A673 (cell line): ENCODE measurements at places on chromosomes 3 and 15. TPM values are rescaled to one million over a fixed set of nuclear protein-coding genes. Genes with fewer than 3 reads are reported as not detected.

DNA sequence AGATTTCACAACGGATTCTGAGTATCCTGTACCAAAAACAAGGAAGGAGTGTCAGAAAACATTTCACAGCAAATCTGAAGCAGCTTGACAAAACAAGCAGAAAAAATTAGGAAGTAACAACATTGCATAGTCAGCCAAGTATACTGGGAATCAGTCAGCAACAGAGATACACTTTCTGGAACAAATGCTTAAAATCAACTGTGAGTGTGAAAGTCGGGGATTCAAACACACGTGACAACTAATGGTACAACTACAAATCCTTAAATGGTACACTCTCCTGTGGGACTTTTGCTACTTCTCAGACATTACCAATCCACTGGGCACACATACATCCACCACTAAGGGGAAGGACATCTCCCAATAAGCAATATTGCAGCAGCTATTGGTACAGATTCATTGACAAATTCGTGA lies 296.6 kb upstream of the MME start:
- no peaks in the 10 kb centered on the region for H3K27me3 ChIP-seq
- peaks cover 10% of the 10 kb centered on the region for H3K4me1 ChIP-seq
- DNase-seq = no peak
- H3K36me3 ChIP-seq = no peaks in the 10 kb centered on the region

DNA sequence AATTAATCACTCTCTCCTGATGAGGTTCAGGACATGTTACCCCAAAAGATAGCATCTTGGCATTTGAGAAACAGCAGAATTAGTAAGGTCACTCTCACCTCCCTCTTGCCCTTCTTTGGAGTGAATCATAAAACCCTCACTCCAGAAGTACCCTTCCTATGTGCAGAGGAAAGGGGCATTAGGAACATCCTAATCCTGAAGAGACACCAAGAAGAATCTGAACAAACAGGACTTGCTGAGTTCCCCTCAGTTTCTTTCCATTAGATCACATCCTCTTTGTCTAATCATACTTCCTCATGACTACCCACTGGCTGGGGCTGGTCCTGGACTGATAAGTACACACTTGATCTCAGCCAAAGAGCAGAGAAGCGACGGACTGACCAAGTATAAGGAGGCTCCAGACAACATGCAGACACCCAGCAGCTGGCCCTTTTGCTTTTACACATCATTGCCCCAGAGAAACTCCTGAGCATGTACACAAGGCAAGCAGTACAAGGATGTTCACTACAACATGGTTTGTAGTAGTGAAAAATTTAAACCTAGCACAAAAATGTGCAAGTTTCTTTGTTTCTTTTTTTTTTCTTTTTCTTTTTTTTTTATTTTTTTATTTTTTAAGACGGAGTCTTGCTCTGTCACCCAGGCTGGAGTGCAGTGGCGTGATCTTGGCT lies 15.0 kb upstream of the TM6SF1 start:
- no peak overlapping the region for H3K27ac ChIP-seq
- peaks cover 10% of the 10 kb centered on the region for H3K27me3 ChIP-seq
- no peak for DNase-seq
- no peaks in the 10 kb centered on the region for H3K36me3 ChIP-seq
- no peak overlapping the region for H3K4me3 ChIP-seq
- H3K4me1 ChIP-seq = no peaks in the 10 kb centered on the region

DNA sequence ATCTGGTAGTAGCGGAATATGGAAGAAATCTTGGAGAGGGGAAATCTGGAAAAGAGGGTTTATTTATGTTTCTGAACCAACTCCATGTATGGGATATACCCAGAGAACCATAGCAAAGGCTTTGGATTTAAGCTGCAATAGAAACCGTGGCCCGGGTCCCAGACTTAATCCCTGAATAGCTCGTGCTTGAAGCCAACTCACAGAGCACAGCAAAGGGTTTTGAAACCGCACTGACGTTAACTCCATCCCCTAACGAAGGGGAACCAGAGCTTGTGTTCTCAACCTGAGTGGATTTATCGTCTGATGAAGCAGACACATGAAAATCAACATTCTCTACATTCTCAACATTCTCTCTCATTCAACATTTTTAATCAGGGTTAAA lies 154.6 kb downstream of the APBA2 start:
- H3K4me3 ChIP-seq = no peak overlapping the region
- no peaks in the 10 kb centered on the region for H3K36me3 ChIP-seq
- no peak for DNase-seq
- no peaks in the 10 kb centered on the region for H3K4me1 ChIP-seq
- no peaks in the 10 kb centered on the region for H3K27me3 ChIP-seq

DNA sequence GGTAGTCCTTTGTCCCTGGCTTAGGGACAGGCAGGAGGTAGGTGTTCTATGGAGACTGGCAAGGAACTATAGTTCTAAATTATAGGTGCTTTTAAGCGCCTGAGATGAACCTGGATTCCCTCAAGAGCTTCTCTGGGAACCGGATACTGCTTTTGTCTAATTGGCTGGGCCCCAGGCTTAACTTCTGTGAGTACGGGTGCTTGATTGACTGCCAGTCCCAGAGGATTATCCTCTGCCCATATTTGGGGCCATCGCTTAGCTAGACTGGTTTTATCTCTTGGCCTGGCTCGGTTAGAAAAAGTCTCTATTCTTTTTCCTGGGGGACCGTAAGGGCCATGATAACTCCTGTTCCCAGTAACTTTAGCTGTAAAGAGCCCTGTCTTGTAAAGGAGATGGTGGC lies 339.1 kb downstream of the KCNH8 start:
- no peaks in the 10 kb centered on the region for H3K36me3 ChIP-seq
- DNase-seq = no peak
- H3K4me1 ChIP-seq = no peaks in the 10 kb centered on the region
- no peaks in the 10 kb centered on the region for H3K27me3 ChIP-seq
- H3K27ac ChIP-seq = no peak overlapping the region
- no peak overlapping the region for H3K4me3 ChIP-seq

DNA sequence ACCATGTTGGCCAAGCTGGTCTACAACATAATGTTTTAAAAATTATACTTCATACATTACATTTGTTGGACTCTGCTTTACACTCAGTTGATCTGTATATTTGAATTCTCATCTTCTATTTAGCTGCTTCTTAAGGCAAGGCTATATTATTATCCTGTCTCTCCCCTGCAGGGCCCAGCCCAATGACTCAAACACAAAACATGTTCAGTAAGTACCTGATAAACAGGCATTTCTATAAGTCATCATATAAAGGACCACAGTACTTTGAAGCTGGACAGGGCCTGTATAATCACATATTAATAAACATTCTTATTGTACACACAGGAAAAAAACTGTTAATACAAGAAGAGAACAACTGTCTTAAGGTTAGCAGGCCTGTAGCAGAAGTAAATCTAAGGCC lies 36.2 kb downstream of the NGLY1 start:
- H3K27ac ChIP-seq = no peak overlapping the region
- no peak overlapping the region for H3K4me3 ChIP-seq
- no peak for DNase-seq
- no peaks in the 10 kb centered on the region for H3K27me3 ChIP-seq

DNA sequence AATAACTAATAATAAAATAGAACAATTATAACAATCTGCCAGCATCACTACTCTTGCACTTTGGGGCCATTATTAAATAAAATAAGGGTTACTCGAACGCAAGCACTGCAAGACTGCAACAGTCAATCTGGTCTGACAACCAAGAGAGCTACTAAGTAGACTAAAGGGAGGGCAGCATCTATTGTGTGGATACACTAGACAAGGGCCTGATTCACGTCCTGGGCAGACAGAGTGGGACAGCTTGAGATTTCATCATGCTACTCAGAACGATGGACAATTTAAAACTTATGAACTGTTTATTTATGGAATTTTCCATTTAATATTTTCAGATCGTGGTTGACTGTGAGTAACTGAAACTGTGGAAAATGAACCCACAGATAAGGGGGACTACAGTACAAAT lies 39.5 kb downstream of the TNIK start:
- no peaks in the 10 kb centered on the region for H3K36me3 ChIP-seq
- no peaks in the 10 kb centered on the region for H3K27me3 ChIP-seq
- no peak overlapping the region for H3K27ac ChIP-seq
- H3K4me1 ChIP-seq = no peaks in the 10 kb centered on the region
- H3K4me3 ChIP-seq = no peak overlapping the region
- DNase-seq = no peak

ULK4 gene
- 4.4 and 7.4 TPM in 2 replicates for total RNA-seq

CHRNA5 gene
- total RNA-seq = 18.9 and 19.1 TPM in 2 replicates

PEX5L gene
- total RNA-seq = not detected in 2 replicates

KCTD6 gene
- total RNA-seq = 14.2 and 14.3 TPM in 2 replicates
